ENCODE measurements at places on chromosomes 1 and 21.

GRCh38 chr1:55536545-55536865 lies 321.3 kb upstream of the USP24 start:
- no peak for DNase-seq

DNA sequence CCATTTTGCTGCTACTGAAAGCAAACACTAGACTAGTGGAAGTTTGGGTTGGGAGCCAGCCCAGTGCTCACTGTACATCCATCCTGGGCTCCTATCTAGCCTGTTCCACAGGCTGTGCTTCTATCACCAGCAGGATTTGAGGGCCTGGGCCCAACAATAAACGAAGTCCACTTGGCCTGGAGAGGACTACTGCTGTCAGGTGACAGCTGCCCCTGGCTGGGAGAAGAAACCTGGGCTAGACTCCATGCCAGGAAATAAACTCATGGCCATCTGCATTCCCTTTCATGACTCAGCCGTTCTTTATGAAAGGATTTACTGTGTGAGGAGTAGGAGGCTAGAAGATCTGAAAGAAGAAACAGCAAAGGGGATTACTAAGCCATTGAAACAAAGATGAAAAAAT lies 35.5 kb downstream of the COLGALT2 start:
- no peak for DNase-seq

GRCh38 chr1:35556484-35557117 lies 602 bp downstream of the KIAA0319L start:
- DNase-seq: no peak

GRCh38 chr1:177343445-177343844 lies 172.7 kb downstream of the BRINP2 start:
- no peak for DNase-seq
